ENCODE measurements at places on chromosomes 6 and 20.

GRCh38 chr6:37435373-37435772, 2.4 kb downstream of the CMTR1 start:
- no peak for DNase-seq

GRCh38 chr6:52482903-52483670, 62.9 kb downstream of the EFHC1 start:
- DNase-seq = no peak

GRCh38 chr20:60960500-60960899, 291.6 kb upstream of the CDH4 start:
- no peak for DNase-seq

DNA sequence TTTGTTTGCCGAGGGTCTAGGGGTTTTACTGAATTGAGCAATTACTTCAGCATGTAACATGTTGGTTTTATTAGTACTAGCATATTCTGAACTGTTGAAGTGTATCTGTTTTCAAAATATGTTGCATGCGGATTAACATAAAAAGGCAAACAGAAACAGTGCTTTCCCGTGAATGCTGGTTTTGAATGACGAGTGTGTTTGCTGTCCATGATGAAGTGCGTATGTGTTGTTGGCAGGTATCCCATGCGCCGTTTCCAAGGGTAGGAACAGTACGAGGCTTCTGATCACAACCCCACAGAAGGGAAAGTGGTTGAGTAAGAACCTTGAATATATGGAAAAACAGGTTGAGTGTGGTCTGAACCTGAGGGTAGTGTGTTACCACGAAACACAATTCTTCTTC, 232.9 kb downstream of the SAMD5 start:
- DNase-seq = no peak

GRCh38 chr6:4606821-4607704, 169.1 kb upstream of the CDYL start:
- DNase-seq = no peak

DNA sequence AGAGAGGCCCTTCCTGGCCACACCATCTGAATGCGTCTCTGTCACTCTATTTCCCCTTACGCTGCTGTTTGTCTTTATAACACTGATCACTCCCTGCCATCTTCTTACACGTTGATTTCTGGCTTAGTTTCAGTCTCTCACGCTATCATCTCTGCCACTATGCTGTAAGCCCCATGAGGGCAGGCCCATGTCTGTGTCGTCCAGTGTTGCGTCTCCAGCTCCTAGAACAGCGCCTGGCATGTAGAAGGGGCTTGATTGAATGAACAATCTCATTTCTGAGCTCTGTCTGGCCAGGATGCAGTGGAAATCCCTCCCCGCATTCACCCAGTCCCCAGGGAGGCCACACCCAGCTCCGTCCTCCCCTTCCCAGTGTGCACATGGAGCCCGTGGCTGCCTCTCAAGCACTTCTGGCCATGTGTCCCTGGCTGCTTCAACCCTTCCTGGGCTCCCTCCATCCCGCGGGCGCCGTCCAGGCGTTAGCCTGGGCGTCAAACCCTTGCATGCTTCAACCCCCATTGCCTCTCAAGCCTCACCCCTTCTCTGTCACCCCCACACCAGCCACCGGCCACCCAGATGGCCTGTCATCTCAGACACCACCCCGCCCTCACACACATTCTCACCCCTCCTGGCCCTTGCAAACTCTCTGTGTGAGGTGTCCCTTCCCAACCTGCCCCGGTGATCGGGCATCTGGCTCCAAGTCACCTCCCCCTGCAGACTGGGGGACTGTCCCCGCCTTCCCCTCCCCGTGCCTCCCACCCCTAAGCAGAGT, 71.1 kb downstream of the SRC start:
- DNase-seq = no peak

- no peak for DNase-seq
Measured at GRCh38 chr6:136236466-136237293, 13.4 kb downstream of the MTFR2 start.

DNA sequence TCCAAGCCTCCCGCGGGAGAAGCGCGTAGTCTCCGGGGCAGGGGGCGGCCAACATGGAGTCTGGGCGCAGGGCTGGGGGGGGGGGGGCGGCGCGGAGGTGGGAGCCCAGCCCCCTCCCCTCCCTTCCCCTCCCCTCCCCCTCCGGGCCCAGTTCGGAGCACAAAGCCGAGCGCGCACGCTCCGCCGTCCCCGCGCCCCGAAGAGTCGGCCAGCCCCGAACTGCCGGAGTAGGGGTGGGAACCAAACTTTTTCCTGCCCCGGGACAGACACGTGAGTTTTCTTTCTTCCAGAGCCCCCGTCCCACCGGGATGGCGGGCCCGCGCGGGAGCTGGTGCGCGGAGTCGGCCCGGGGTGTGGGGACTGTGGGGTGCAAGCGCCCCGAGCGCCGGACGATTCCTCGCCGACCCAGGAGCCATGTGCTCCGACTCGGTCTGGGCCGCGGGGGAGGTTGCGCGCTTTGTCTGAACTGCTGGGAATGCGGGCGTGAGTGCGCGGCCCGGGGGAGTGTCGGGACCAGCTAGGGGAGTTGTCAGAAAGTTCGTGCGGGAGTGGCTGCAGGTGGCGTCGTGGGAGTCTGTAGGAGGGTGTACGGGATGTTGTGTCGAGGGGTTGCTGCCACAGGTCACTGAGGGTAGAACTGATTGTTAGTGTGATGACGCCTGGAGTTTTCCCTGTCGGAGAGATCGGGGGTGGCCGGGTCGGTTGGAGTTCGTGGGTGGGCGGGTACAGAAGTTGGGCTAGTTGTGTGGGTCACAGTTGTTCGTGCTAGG, 1.2 kb downstream of the TGIF2 start:
- peak; percentile 58 for DNase-seq

- DNase-seq = no peak
Measured at GRCh38 chr20:36579996-36580545, 6.7 kb downstream of the TGIF2 start.

GRCh38 chr6:143399176-143399575, 51.3 kb downstream of the ADAT2 start:
- DNase-seq = no peak

DNA sequence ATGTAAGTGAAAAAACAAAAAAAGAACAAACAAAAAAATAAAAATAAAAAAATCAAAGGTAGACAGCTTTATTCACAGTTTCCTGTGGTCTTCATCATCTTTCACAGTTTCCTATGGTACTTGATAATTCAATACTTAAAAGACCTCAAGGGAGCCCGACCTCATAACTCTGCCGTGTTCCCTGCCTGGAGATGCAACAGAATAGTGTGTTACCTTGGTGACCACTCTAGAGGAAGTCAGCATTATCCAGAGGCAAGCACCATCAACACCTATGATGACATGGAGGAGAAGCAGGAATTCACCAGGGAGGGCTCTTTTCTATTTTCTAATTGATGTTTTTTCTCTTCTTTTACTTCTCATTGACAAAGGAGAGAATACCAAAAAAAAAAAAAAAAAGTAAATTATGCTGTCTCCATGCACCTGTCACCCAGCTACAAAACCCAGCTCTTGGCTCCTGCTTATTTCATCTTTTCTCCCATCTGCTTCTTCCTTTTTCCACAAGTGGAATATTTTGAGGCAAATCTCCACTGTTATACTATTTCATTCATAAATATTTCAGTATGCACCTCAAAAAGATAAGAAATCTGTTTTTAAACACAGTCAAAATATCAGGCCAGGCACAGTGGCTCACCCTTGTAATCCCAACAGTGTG, 95.8 kb upstream of the STXBP5 start:
- no peak for DNase-seq

DNA sequence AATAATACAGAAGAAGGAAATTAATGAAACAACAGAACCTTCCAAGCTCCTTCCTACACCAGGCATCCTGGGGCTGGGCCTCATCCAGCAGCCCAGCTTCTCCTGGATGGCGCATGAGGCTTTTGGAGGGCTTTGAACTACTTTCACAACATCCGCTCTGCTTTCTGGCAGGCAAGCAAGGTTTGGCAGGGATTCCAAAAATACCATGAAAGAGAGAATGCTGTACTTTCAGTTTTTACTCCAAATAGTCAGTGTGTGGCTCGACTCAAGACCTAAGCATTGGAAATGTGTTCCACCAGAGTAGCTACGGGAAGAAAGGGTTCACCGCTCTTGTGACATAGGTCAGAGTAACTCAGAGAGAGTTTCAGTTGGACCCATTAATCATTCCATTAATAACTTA, 125.4 kb downstream of the OPRM1 start:
- DNase-seq = no peak

- DNase-seq = no peak
Measured at GRCh38 chr6:106749609-106750008, 120.2 kb downstream of the QRSL1 start.

DNA sequence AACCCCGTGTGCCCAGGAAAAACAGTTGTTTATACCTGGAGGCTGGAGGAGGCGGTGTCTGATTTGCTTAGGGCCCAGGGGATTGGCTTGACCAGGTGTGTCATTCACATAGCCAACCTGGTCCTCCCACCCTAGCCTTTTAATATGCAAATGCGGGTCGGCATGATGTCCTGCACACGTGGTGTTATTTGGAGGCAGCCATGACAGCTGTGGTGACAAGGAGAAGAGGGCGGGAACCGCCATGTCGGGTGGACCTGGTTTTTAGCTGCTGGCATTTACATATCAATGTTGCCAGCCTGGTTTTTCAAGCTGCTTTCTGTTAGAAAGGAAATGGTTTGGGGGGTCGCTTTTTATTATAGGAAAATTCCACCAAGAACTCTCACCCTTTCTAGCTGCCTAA, 291.4 kb upstream of the QKI start:
- DNase-seq = no peak

- no peak for DNase-seq
Measured at GRCh38 chr20:19835533-19836222, 77.6 kb downstream of the RIN2 start.

DNA sequence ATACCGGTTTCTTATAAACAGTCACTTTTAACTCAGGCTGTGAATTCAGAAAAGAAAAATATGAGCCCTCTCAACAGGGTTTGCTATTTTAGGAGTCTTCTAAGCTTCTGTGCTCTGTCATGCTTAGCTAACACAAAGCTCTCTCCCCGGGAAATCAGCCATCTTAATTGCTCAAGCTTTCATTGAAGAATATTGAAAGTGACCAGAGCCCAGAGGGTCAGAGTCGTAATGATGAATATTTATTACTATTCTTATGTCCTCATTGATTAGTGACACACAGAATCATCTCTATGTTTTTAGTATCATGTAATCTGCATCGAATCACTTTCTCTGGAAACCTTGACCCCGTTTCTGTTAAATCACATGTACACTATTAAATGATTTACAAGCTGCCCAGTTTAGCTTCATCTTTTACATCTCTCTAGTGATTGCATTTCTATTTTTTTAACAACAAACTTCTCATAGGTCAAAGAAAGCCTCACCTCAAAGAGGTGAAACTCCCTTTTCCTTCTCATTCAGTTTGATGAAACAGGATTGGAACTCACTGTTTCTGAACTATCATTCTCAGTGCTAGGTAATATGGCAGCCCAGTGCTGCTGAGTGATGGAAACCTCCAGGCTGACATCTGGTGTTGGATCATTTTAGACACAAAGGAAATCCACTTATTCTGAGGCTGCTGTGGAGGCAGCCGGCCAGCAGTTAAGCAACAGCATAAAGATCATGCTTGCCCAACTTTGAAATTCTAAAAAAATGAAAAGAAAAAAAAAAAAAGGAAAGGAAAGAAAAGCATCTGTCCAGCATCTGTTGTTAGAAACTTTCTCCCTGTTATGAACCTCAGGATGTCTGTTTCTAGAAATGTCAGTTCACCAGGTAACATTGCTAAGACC, 96.3 kb downstream of the RFPL4B start:
- no peak for DNase-seq

DNA sequence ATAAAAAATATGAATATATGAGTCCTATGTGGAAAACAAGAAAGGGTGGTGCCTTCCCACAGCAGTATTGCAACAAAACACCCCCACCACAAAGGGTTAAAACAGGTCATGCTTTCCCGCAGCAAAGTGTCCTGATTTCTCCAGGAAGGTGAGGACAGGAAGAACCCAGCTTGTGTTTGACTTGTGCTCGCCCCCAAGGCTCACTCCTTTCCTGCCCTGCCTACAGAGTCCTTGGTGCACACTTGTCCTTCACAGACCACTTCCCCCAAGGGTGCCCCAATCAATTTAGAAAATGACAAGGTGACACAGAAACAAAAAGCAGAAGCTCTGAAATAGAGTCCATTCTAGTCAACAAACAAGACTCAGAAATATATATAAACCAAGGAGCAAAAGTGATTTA, 237.4 kb downstream of the PTPRK start:
- DNase-seq = no peak

DNA sequence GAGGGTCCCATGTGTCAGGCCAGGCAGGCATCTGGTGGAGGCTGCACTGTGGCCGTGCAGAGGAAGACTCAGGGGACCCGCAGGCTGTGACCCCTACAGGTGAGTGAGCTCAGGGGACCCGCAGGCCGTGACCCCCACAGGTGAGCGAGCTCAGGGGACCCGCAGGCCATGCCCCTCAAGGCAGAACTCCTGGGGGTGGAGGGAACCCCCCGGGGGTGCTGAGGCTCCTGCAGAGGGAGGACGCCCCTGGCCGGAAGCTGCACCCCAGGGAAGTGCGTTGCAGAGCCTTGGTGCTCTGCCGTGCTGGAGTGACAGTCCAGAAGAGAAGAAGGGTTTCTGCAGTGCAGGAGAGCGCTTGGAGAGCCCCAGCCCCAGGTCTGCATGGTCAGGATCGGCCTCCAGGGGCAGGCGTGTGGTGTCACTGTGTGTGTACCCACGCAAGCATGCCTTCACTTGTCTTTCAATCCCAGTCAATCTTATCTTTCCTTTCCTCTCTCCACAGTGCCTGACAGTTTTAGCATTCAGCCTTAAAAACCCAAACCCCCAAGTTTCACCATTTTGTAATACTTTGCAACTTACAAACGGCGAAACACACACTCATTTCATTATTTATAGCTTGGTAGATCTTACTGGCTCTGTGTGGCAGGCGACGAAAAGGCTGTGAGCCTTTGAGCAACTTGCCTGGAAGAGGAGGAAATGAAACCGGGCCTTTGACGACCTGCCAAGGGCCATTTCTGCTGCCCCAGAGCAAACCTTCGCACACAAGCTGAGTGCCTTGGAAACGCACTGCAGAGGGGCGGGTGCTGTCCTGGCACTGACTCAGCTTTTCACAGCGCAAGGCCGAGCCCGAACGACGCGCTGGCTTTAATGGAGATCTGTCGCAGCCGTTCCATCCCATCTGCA, 101.4 kb upstream of the AGPAT4 start:
- no peak for DNase-seq

DNA sequence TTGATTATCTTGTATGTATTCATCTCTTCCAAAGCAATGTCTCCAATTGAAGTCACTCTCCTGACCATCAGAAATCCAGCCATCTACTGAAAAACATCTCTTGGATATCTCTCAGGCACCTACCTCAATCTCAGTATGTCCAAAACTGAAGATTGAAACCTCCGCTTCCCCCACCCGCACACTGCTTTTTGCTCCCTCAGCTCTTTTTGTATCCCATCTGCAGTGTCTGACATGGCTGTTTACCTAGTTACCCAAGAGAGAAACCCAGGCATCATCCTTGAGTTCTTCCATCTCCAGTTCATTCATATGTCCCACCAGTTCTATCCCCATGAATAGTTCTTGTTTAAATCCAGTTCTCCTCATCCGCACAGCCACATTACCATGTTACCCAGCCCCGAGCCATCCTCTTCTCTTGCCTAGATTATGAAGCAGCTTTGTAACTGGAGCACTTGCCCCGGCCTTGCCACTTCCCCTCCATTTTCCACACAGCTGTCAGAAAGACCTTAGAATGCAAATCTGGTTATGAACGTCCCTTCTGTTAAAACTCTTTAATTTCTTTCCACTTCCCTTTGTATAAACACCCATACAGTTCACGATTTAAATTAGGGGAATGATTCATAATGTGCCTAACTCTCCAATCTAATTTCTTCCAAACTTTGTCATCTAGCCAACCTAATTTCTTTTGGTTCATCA, 40.5 kb upstream of the GCLC start:
- no peak for DNase-seq

GRCh38 chr6:128597956-128598355, 77.6 kb upstream of the PTPRK start:
- no peak for DNase-seq

- peak; percentile 77 for DNase-seq
Measured at GRCh38 chr6:125314009-125314581, 12.3 kb upstream of the HDDC2 start.

All from OCI-LY7 (cell line).